ENCODE measurements at places on chromosomes 11 and 22.
A peak's percentile ranks its signal among the peaks of the same experiment; 100 is the strongest.

DNA sequence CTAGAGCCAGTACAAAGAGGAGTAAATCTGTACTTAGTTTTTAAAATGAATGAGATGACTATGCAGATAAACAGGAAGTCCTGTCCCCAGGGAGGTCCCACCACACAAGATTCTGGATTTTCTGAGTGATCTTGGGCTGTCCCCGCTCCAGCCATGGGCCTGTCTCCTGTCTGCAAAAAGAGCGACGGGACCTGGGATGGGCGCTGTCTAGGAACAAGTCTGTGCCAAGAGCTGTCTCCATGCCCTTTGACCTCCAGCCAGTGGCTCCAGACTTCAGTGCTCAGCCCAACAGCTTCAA lies 6.0 kb downstream of the CSNK1E start:
- no peak for DNase-seq

DNA sequence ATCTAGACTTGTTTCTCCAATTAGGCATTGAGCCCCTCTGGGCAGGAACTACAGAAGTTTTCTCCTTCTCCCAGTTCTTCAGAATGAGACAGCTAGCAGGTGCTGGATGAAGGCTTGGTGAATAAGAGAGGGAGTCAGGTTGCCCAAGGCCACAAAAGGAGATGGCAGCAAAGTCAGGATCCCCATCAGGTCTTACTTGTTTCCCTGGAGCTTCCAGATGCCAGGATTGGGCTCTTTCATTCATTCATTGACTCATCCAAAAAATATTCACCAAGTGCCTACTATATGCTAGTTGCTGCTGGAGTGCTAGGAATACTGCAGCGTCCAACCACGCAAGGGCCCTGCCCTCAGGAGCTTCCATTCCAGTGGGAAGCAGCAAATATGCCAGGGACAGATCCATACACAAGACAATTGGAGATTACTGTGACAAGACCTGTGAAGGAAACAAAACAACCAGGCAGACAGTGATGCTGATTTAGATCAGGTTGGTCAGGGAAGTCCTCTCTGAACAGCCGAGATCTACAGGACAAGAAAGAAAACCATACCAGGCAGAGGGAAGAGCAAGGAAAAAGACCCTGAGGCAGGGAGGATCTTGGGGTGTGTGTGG lies 24.6 kb upstream of the LMO1 start:
- DNase-seq, result no peak

DNA sequence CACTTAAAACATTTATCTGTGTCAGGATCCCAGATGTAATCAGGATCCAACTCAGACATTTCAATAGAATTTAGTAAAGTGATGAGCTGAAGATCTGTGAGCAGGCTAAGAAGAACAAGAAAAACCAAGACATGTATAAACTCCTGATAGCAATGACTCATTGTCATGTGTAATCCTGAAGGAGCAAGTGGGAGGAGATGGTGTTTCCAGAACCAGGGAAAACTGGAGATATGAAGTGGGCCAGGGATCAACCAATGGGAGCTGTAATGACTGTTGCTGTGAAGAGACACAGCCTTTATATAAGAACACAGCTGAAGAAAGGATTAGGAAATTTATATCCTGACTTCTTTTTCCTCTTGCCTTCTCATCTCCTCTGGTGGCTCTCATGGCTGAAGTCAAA lies 682.5 kb upstream of the ARHGAP42 start:
- no peak for DNase-seq

GRCh38 chr11:119509969-119510401 lies 87.0 kb upstream of the THY1 start:
- no peak for DNase-seq

DNA sequence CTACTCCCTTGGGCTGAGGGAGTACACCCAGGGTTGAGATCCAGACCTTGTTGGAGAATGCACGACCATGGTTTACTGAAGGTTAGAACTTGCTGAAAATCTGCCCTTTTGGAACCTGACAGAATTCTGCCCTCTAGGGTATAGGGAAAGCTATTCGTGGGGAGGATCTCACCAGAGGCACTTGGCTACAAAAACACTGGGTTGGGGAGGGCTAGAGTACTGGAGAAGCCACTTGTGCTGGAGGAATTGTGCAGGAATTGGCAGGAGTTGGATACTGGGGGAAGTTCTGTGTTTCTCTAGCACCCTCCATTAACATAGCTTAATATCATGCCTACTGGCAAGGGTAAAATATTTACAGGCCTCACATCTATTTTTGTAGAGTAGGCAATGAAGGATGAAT lies 55.8 kb downstream of the PPME1 start:
- DNase-seq, result no peak

DNA sequence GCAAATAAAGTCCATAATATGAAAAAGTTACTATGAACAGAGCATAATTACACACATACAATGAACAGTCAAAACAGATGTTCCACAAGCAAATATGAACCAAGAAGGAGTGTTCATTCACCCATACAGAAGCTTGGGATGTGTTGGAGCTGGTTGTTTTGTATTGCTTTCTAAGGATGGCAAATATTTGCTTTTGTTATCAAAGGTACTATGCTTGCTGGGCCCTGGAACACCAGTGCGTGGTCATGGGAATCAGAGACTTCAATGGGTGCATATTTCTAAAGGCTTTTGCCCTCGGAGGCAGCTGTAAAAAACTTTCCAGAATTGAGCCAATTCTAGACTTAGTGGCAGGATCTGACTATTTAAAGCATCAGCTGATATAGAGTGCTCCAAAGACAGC lies 85.1 kb downstream of the BARX2 start:
- no peak for DNase-seq

DNA sequence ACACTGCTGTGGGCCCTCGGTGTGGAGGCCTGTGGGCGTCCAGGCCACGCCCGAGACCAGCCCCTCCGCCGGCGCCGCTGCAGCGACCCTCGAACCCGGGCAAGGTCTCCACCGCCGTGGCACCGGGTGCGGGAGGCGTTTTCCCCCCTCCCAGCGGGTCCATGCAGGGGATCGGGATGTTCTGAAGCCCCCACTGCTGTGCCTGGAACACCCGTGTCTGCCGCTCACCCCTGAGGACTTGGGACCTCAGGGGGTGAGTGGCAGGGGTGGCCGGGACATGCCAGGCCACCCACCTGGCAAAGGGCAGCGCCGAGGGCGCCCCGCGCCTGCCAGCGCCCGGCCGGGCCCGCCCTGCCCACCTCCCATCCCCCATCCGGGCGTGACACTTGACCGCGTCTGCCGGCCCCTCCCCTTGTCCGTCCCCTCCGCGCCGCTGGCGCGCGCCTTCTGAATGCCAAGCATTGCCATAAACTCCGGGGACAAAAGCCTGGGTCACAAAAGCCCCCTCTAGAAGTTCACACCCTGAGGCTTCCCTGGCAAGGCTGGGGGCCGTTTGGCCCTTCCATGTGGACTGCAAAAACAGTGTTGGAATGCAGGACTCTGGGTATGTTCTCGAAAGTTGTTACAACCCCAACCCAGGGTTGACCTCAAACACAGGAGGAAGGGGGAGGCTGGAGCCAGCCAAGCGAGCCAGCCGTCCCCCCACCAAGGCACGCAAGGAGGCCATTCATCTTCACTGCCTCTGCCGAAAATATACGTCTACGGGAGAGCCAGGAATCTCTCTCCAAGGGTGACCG lies 819 bp upstream of the KCNQ1OT1 start:
- peak; percentile 50 for DNase-seq

- no peak for DNase-seq
Measured at GRCh38 chr11:134913391-134913790, 501.3 kb upstream of the B3GAT1 start.

GRCh38 chr22:27685515-27685914 lies 116.0 kb downstream of the MN1 start:
- no peak for DNase-seq

GRCh38 chr22:38230108-38230825 lies 28.5 kb downstream of the MAFF start:
- peak; percentile 63 for DNase-seq

DNA sequence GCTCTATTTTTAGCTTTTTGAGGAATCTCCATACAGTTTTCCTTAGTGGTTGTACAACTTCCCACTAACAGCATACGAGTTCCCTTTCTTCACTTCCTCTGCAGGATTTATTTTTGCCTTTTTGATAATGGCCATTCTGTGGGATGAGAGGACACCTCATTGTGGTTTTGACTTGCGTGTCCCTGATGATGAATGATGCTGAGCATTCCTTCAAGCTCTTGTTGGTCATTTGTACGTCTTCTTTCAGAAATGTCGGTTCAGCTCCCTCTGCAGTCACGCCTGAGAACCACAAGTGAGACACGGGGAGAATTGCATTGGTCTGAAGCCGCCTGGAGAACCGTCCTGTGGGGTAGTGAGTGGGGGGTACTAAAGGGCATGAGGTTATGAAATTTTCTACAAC lies 2.0 kb upstream of the KRTAP5-10 start:
- peak; percentile 59 for DNase-seq

DNA sequence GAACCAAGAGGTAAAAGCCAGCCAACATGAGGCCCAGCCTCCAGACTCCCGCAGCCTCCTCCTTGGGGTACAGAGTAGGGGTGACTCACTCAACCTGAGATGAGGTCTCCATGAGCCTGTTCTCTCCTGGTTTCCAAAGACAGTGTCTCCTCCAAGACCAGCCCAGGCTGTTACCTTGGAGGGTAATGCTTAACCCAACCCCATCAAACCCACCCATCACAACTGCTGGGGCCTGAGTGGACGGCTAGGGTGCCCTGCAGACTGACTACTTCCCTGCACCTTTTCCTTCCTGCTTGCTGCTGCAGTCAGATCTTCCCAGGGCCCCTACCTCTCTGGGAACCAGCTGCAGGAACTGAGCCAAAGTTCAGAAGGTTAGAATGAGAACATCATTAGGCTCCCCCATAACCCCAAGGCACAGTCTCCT lies 5.1 kb upstream of the NOL12 start:
- no peak for DNase-seq

GRCh38 chr11:35144806-35145205 lies 5.8 kb downstream of the CD44 start:
- no peak for DNase-seq

DNA sequence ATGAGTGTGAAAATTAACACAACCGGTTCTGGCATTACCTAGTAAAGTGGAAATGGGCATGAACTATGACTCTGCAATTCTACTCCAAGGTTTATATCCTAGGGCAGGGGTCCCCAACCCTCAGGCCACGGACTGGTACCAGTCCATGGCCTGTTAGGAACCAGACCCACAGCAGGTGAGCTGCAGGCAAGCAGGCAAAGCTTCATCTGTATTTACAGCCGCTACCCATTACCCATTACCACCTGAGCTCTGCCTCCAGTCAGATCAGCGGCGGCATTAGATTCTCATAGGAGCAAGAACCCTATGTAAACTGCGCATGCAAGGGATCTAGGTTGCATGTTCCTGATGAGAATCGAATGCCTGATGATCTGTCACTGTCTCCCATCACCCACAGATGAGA lies 49.8 kb downstream of the MORC2 start:
- no peak for DNase-seq
